ENCODE measurements at places on chromosomes 6 and 20.

DNA sequence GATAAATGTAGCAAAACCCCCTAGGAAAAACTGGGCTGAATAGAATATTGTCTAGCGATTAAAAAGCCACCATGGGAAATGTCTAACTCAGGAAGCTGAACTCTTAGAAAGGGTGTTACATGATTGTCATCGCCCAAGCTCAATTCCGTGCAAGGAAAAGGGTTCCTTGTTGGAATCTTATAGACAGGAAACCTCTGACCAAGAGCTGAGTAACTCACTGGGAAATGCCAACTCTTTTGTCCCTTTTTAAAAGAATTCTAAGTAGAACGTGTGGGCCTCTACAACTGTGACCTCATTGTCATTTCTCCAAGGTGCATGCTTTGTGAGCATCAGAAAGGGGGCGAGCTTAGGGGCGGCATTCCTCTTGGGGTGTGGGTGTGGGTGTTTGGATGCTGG is 88.1 kb downstream of the SYNJ2 start:
- DNase-seq, result no peak

GRCh38 chr20:41631826-41632225 is 13.6 kb upstream of the CHD6 start:
- DNase-seq, result no peak

- no peak for DNase-seq
These were observed 5.5 kb downstream of the SNRPB start for GRCh38 chr20:2465100-2465499.

- DNase-seq, result no peak
These were observed 523.8 kb upstream of the JARID2 start for GRCh38 chr6:14722001-14722562.

- DNase-seq, result no peak
These were observed 42.2 kb downstream of the RFPL4B start for GRCh38 chr6:112389361-112389760.

DNA sequence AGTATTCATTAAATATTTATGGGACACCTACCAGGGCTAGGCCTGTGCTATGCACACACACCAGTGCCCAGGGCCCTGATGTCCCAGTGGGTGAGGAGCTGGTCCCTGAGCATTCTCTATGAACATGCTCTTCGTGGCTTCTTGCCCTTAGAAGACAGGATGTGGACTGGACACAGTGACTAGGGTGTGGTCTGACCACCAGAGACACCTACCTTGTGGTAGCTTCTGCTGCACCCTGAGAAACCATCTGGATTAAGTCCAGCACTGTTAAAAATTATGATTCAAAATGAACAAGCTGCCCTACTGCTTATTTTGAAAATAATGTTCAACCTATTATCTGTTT is 112.9 kb upstream of the RPS6KA2 start:
- no peak for DNase-seq

DNA sequence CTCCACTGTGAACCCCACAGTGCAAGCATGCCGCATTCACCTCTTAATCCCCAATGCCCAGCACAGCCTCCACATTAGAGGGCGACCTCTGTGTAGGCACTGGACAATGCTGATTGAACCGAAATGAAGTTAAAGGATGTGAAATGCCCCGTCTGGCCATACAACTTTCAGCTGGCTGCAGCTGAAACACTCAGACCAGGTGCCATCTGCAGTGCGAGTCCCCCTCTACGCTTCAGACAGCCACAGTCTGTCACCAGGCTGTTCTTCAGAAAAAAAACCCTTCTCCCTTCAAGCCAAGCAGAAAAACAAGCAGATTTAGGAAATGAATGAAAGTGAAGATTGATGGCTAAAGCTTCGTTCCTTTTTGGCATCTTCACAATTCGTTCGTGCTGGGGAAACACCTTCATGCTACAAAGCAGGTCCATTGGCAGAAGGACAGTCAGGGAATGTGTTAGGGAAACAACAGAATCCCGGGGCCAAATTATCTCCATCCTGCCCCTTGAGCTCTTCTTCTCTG is 44.7 kb downstream of the TNFAIP3 start:
- DNase-seq, result no peak

DNA sequence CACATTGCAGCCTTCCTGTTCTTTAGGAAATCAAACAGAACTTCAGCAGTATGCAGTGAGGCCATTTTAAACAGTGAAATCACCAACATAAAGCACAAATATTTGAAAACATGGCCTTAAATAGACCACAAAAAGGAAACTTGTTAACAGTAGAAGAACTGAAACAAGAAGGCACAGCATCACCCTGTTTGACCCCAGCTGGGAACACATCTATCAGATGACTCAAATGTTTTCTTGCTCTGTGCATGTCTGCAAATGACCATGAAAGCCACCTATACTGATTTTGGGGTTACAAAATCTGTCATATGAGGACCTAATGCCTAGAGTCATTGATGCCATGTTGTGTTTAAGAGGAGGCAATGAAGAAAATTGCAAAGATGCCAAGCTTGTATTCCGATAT is 123.8 kb upstream of the ADGRF1 start:
- DNase-seq, result no peak

GRCh38 chr20:63095718-63096654 is 89.2 kb upstream of the BHLHE23 start:
- no peak for DNase-seq
